Stimulated activated CD8-positive, alpha-beta memory T cell treated with anti-CD3 and anti-CD28 coated beads, Interleukin-4, amount 100 ng/mL, for 1 hour (primary cell): ENCODE measurements at places on chromosomes 7 and 10.

- no peak for DNase-seq
Observed at GRCh38 chr7:2791390-2791789, 52.7 kb downstream of the GNA12 start.

DNA sequence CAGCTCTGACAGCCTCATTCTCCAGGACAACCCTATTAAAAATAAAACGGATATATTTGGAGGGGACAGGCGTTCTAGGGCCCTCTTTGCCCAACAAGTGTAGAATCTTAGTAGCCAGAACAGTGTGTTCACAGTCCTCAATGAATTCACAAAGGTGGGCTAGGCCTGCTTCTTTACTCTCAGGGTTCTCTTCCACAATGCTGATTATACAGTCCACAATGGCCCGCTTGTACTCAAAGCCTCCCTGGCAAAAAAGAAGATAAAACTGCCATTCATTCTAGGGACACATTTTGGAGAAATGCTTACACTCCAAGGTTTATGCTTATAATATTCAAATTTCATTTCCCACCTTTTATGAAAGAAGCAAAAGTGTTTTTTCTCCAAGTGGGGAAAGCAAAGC lies 62.6 kb downstream of the MEST start:
- DNase-seq, result no peak

DNA sequence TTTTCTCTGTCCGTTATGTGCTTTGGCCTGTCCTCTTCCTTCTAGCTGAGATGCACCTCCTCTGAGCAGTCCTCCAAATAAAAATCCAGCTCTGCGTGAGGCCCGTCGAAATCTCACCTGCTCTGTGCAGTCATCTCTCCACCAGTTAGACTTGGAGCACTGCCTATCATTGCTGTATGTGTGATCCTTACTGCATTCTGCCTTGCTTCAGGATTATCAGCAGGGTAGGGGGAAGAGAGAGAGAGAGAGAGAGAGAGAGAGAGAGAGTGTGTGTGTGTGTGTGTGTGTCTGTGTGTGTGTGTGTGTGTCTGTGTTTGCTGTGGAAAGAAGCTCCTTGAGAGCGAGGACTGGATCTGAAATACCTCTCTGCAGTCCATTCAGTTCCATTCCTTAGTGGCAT lies 129.4 kb downstream of the CCNY start:
- DNase-seq, result no peak

GRCh38 chr10:97399843-97400545 lies 1.1 kb downstream of the RRP12 start:
- no peak for DNase-seq

- DNase-seq, result no peak
Observed at GRCh38 chr10:33187427-33187999, 147.0 kb downstream of the NRP1 start.

DNA sequence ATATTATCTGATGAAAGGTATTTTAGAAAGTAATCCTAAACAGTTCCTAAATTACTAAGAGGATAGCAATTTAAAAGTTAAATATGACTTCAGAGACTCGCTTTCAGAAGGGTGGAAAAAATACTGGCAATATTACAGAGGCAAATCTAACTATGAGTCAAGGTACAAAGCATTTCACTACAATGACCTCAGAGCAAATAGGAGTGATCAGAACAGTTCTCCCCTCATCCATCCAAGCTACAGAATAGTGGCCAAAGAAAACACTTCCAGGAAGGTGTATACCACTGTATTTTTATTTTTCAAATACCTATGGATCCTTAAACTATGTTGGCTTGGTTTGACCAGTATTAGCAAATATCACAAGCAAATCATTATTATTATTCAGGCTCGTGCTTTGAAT lies 112.8 kb upstream of the ODAD2 start:
- DNase-seq, result no peak

DNA sequence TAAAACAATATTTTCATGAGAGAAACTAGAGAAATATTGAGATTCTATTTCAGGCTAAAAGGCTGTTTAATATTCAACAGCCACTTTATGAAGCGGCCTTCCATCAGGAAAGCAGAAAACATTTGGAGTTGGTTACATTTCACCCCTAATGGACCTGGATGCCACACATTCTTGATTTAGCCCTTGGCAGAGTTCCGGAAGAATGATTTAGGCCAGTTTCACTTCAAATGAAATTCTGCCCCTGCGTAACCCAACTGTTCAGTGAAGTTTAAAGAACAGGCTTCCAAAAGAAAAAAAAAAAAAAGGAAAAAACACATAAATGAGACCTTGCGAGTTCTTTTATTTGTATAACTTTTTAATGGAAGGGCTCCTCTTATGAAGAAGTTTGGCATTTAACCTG lies 239.2 kb upstream of the AKR1E2 start:
- DNase-seq, result no peak
